ENCODE measurements at places on chromosomes 7 and 10.

DNA sequence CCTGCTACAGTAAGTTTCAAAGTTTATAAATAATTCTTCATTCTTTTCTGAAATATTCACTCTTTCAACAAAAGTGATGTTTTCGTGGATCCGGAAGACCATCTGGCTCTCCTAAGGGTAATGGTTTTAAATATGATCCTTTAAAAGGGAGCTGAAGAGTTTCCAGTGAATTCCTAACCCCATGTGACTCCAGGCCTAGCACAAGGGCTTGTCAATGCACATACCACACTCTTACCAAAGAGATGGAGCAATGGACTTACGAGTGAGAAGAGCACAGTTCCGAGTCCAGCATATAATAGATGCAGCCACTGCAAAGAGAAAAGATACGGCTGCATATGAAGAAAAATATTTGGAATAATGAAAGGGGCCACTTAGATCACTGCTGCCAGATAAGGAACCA is 32.1 kb upstream of the GATAD1 start:
- no peak for DNase-seq

DNA sequence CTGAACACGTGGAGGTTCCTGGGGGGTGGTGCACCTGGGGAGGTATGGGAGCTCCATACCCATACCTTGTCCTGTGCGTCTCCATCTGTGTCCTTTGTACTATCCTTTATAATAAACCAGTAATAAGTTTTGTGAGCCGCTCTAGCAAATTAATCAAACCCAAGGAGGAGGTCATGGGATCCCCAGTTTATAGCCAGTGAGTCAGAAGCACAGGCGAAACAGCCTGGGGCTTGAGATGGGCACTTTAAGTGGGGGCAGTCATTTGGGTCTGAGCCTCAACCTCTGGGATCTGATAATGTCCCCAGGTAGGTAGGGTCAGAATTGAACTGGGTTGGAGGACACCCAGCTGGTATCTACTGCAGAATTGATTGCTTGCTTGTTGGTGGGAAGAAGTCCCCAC is 16.9 kb downstream of the SNX10 start:
- DNase-seq: no peak

DNA sequence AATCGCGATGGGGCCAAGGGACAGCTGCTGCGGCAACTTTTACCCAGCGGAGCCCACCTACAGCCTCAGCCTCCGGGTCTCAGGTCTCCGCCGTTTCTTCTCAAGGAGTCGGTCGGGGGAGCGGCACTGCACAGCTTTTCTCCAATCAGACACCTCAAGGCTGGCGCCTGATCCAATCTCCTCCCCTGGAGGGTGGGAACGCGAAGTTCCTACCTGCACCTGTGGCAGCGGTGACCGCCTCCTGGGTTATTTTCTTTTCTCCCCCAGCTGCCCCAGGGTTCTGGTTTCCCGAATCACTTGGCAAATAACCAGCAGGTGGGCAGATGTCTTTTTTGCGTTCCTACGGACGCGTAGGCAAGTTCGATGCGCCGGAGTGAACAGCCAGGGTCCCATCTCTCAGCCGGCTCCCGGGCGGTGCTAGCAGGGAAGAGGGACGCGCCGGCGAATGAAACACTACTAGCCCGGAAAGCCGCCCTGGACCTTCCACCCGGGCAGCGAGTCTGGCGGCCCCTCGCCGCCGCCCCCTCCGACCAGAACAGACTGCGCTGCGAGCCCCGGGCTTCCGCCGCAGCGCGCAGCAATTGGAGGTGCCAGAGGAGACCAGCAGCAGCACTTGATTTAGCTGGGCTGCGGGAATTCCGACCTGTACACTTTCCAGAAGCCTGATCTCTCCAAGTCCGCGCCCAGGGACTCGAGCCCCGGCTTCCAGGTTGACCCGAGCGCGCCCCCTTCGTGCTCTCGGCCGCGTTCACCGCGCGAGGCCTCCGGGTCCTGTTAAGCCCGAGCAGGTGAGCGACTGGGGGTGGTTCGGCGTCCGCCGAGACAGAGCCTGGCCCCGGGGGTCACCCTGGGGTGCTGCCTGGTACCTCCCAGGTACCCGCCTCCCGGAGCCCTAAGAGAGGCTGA is at the start of gene PRR15:
Gene PRR15, plus strand, starts transcription at position 246 of the 906 bp plus-strand sequence. CDS start 2,495 bp downstream, outside the sequence.
- no peak for DNase-seq

DNA sequence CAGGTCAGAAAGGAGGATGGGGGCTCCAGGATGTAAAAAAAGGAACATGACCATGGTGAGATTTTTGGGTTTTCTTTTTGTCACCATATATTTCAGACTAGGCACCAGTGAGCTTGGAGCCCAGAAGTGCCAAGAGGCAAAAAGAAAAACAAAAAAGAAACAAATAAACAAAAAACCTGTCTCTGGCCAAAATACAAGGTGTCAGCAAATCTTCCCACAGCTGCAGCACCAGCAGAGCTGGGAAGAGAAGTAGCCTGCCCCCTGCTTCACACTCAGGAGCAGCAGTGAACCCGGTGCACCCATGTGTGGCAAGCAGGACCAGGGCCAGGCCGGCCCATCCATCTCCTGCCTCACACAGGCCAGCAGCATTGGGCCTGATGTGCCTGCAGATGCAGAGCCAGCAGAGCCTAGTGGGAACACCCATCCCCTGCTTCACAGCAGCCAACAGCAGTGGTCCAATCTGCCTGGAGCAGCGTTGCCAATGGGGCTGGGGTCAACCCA is 34.7 kb upstream of the C10orf71 start:
- no peak for DNase-seq

DNA sequence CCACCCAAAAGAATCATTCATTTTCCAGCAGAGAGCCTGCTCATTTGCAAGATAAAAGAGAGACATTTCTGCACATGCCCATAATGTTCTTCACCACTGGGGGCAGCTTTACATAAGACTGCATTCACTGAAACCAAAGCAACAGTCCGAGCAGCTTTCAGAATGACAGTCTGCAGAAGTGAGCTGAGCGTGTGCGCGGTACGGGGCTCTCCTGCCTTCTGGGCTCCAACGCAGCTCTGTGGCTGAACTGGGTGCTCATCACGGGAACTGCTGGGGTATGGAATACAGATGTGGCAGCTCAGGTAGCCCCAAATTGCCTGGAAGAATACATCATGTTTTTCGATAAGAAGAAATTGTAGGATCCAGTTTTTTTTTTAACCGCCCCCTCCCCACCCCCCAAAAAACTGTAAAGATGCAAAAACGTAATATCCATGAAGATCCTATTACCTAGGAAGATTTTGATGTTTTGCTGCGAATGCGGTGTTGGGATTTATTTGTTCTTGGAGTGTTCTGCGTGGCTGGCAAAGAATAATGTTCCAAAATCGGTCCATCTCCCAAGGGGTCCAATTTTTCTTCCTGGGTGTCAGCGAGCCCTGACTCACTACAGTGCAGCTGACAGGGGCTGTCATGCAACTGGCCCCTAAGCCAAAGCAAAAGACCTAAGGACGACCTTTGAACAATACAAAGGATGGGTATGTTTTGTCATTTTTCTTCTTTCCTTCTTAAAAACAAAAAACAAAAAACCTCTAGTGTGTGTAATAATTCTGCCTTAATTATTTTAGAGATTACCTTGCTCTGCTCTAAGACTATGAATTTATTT is at the start of gene LRRTM3:
Gene LRRTM3, plus strand, starts transcription at position 141 of the 820 bp plus-strand sequence.
- peak; percentile 48 for DNase-seq

- no peak for DNase-seq
Observed at GRCh38 chr7:151017370-151017952, 6.8 kb downstream of the ATG9B start.

GRCh38 chr10:51743146-51743545 is 43.8 kb upstream of the CSTF2T start:
- DNase-seq: no peak

- no peak for DNase-seq
Observed at GRCh38 chr7:103389263-103389662, 41.8 kb downstream of the PSMC2 start.

- no peak for DNase-seq
Observed at GRCh38 chr10:114332301-114333192, 71.8 kb downstream of the AFAP1L2 start.

- DNase-seq: no peak
Observed at GRCh38 chr7:85328456-85328998, 141.7 kb upstream of the SEMA3D start.

- DNase-seq: no peak
Observed at GRCh38 chr10:8378198-8378983, 323.9 kb downstream of the GATA3 start.

DNA sequence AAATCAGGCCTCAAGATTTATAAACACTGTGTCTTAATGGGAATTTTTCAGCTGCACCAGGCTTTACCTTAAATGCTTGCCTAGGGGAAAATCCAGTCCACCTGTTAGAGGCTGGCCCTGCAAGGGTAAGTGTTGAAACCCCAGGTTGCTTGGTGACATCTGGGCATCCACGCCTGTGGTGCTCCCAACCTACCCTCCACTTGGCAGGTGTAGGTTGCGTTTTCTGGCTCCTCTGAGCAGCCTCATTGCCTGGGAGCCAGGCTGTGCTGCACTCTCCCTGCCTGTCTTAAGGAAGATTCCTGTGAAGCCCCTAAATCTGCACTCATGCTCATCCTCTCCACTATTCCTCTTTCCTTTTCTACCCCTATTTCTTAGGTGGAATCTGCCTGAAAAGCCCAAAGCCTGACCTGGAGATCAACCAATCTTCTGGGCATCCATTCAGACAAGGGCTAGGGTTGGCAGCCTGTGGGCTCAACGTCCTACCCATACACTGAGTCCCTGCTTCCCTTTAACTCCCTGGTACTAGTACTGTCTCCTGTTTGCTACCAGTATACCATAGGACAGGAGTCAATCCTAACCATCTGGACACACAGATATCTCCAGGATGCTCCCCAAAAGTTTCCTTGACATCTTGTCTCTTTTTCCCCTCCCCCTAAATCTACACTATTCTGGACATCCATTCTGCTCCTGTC is 150.4 kb downstream of the PDE1C start:
- no peak for DNase-seq

DNA sequence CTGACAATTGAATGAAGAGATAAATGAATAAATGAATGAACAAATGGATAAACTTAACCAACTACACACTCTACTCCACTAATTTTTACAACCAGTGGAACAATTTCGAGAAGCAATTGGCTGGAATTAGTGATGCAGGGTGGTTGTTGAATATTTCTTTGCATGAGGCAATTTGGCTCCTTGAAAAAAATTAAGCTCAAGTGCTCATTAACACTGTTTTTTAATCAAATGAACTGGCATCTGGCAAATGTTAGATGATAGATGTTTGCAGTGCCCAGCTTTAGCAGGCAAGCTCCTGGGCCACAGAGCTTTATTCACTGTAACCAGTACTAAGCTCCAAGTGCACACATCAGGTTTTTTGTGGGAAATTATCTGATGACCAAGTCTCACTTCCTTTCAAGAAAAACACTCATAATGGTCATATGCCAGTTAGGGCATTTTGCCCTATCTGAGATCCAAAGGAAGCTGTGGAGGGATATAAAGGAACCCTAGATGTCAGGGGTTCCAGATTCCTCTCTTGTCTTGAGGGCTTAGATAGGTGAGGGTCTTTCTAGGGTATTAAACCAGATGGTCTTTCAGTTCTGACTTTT is 16.4 kb upstream of the ADD3 start:
- no peak for DNase-seq

DNA sequence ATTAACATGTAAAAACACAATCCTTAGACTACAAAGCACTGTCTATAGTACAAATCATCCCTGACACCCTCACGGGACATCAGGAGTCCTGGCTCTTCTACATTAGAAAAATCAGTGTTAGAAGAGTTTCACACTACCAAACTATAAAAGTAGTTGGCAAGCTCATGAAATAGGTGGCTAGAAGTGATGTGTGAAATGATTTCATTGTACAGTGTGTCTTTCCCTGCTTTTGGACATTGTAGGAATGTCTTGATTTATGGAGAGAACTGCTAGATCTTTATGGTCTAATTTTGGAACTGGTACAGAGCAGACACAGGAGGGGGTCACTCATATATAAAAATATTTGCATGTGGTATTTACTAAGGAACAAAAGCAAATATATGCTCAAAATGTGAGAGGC is 33.2 kb downstream of the SEMA3A start:
- DNase-seq: no peak

- DNase-seq: no peak
Observed at GRCh38 chr10:26213157-26213800, 3.3 kb upstream of the GAD2 start.

DNA sequence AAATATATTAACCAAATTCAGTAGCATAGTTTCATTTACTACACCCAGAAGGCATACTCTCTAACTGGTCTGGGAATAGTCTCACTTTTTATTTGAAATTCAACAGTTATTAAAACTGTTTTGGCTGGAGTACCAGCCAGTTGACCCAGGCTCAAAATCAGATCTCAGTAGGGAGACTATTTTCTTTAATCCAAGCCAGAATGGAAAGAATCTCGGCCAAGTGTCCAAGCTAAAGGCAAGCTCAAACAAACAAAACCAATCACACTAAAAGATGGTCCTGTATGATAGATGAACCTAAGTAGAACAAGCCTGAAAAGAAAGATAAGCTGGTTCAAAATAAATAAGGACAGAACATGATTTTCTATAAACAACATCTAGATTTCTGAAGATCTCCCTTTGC is 259.6 kb upstream of the POM121L12 start:
- DNase-seq: no peak

DNA sequence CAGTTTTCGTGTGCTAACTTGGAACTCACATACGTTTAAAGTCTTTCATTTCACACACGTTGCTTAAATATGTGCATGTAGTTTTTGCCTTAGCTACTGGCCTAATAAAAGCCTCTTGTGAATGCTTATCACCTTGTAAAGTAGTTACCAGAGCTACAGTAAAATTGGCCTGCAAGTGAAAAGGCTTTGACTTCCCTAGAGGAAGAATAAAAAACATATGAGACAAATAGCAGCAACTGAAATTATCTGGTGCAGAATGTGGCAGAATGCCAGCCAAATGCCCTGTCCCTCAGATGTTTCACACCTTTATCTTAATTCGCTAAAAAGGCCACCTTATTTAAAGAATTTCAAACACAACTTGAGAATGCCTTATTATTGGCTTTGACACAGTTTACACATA is 28.1 kb upstream of the RPA3 start:
- DNase-seq: no peak

GRCh38 chr10:128850647-128851046 is 616.4 kb upstream of the MGMT start:
- no peak for DNase-seq

- no peak for DNase-seq
Observed at GRCh38 chr10:36882781-36883180, 242.6 kb upstream of the ANKRD30A start.

GRCh38 chr7:85593355-85593754 is 406.5 kb upstream of the SEMA3D start:
- no peak for DNase-seq

- peak; percentile 62 for DNase-seq
Observed at GRCh38 chr7:98133181-98133580, 26.5 kb downstream of the LMTK2 start.

DNA sequence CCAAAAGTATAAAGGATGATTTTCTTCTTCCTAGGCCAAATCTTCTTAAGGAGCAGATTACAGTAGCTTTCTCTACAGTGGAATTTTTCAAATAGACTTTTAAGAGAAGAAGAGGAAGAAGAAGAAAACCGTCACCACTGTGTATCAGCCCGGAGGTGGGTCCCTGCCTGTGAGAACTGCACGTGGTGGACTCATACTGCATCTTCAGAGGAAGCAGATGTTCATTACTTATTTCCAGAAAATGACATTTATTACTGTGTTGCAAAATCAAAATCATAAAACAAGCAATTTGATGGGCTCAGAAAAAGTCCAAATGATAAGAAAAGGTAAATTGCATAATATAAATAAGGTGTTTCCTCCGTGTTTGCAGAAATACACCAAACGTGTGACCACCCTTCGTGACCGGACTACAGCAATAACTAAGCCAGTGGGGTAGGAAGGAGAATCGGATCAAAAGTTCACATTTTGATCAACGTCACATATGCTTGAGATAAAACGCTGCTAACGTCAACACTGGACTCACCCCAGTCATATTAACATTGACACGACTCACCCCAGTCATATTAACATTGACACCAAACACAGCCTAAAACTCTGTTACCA is 179.2 kb downstream of the PTPRN2 start:
- DNase-seq: no peak
